Placental pericyte (primary cell): ENCODE measurements at places on chromosomes 7 and 10. TPM values are rescaled to one million over a fixed set of nuclear protein-coding genes. Genes with fewer than 3 reads are reported as not detected.

PLEKHS1 gene
- under 0.01 TPM in 1 of 2 replicates, not detected in the other for total RNA-seq

CACNB2 gene
- under 0.01 and 0.14 TPM in 2 replicates for total RNA-seq

SPAM1 gene
- not detected in 2 replicates for total RNA-seq

LIPM gene
- total RNA-seq, result not detected in 2 replicates

TMEM270 gene
- not detected in 2 replicates for total RNA-seq

NOS3 gene
- 4.6 and 4.7 TPM in 2 replicates for total RNA-seq

ZPBP gene
- total RNA-seq, result not detected in 2 replicates

NPY4R2 gene
- not detected in 2 replicates for total RNA-seq

SPDYE6 gene
- total RNA-seq, result not detected in 2 replicates

SYCE1 gene
- 8.3 and 9.7 TPM in 2 replicates for total RNA-seq

COL1A2 gene
- total RNA-seq, result 2,752 and 5,307 TPM in 2 replicates

PLXDC2 gene
- 3.6 and 4.6 TPM in 2 replicates for total RNA-seq
